ENCODE measurements at places on chromosomes 7 and 10.
A peak's percentile ranks its signal among the peaks of the same experiment; 100 is the strongest.

GRCh38 chr10:132945894-132946255 is 3.5 kb upstream of the CFAP46 start:
- no peak for DNase-seq

- DNase-seq, result no peak
Observed at GRCh38 chr7:424961-425793, 94.5 kb downstream of the PDGFA start.

GRCh38 chr10:44116474-44116873 is 268.4 kb downstream of the CXCL12 start:
- DNase-seq, result no peak

GRCh38 chr10:100501423-100501822 is 18.2 kb downstream of the SEC31B start:
- no peak for DNase-seq

DNA sequence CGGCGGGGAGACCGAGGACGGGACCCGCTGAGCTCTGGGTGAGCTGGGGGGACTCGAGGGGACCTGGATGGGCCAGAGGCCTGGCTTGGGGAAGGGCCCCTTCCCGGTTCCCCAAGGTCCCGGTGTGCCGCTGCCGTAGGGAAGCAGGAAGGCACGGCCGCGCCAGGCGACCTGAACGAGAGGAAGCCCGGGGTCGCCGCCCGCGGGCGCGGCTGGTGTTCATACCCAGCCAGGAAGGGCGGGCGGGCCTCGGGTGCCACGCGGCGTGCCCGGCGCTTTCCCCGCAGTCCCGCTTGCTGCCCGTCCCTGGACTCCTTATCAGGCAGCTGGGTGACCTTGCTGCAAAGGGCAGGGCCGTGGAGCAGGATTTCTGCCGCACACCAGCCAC is 38.0 kb downstream of the ZNF777 start:
- no peak for DNase-seq

GRCh38 chr7:127894588-127894987 is 136.6 kb downstream of the LRRC4 start:
- no peak for DNase-seq

- no peak for DNase-seq
Observed at GRCh38 chr10:27530477-27530876, 26.4 kb downstream of the RAB18 start.

- DNase-seq, result no peak
Observed at GRCh38 chr7:142883145-142883544, 2.4 kb downstream of the TRPV6 start.

- no peak for DNase-seq
Observed at GRCh38 chr10:127911218-127911866, 4.4 kb downstream of the PTPRE start.

- DNase-seq, result no peak
Observed at GRCh38 chr7:124720195-124720594, 45.4 kb downstream of the GPR37 start.

DNA sequence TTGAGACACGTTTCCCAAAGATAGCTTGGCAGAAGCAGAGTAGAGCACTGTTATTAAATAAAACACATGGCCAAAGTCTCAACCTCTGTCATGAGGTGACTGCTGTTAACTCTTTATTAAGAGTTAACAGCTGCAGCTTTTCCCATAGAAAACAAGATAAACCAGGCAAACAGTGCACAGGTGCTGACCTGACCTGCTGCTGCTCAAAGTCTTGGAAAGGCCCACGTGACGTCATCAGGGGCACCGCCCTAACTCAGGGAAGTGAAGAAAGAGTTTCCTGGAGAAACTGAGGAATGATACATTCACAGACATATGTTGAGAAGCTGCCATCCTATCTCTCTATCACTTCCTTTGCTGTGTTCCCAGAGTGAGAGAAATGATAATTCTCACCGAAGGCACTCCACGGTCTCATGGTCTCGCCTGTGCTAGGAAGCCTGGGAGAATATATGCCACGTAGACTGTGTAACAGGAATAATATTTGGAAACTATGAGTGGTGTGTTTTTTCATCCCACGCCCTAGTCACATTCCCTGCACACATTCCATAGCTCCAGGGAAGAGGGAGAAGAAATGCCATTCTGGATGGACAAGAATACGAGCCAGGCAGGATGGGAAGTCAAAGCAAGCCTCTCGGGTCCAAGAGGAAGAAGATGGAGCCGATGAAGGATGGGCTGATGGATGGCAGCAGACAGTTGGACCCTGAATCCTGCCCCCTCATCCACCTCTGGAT is 146.2 kb upstream of the NFE2L3 start:
- DNase-seq, result no peak

DNA sequence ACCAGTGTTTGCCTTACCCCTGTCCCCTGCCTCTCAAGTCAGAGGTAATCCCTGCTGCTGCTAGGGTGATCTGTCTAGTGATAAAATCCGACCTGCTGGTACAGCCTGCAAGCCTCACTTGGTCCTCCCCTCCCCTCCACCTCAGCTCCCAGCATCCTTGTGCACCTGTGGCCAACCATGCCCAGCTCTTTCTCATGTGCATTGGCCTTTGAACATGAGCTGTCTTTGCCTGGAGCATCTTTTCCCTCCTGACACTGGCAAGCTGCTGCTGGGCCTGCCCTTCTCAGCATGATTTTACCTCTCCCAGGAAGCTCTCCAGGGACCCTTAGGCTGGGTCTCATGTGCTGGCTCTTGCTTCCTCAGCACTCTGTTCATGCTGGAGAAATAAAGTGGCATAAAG is 51.3 kb upstream of the CXCL12 start:
- no peak for DNase-seq

DNA sequence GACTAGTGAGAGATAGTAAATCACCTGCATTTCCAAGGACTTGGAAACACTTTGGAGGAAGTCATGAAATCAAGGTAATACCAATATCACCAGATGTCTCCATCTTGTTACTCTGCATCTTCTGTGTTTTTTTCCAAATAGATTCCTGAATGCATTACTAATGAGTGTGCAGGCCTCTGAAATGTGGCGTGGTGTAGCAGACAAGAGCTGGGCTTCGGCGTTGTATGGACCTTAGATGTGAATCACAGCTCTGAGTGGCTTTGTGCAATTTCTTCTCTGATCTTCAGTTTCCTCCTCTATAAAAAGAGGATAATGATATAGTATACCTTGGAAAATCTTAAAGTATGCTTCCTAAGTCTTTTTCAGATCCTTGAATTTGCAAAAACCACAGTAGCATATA is 9.6 kb upstream of the MYPN start:
- peak; percentile 85 for DNase-seq

DNA sequence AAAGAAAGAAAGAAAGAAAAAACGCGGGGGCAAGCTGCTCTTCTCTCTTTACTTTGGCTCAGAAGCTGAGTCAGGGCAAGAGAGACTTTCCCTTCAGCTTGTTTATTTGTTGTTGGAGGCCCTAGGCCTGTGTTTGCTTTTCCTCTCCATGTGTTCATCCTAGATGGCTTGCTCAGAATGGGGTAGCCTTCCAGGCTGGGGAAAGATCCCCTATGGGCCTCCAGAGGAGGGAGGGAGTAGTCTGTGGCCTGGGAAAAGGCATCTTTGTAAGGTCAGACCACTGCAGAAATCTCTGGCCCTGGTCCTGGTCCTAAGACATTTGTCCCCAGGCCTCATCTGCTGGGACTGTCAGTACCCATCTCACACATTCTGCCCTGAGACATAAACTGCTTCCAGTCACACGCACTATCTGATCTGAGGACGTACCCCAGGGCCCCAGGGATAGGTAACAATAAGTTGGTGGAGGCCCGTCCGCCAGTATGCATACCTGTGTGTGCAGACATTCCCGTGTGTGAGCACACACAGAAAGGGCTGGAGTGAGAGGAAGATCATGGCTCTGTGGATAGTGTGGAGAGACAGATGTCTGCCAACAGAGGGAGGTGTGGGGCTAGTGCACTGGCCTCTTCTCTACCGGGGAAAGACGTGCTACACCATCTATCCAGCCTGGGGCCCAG is 4.9 kb upstream of the SCD start:
- peak; percentile 69 for DNase-seq

GRCh38 chr7:108000875-108001763 is 1.8 kb downstream of the LAMB1 start:
- DNase-seq, result peak; percentile 46

DNA sequence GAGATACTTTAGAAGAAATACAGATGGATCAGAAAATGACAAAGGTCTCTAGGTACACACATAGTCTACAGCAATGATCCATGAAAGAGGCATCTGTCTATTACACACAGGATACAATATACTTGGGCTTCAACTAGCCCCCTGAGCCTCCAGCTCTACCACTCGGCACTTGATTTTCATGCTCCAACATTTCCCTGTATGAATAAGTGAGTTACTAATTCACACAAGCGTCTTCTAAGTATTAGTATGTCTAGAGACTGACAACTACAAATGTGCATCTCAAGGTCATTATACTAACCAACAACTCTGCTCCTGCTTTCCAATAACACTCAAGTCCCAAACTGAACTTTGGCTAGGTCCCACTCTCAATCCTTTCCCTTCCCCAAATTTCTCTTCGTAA is 8.3 kb downstream of the FAM204A start:
- no peak for DNase-seq

DNA sequence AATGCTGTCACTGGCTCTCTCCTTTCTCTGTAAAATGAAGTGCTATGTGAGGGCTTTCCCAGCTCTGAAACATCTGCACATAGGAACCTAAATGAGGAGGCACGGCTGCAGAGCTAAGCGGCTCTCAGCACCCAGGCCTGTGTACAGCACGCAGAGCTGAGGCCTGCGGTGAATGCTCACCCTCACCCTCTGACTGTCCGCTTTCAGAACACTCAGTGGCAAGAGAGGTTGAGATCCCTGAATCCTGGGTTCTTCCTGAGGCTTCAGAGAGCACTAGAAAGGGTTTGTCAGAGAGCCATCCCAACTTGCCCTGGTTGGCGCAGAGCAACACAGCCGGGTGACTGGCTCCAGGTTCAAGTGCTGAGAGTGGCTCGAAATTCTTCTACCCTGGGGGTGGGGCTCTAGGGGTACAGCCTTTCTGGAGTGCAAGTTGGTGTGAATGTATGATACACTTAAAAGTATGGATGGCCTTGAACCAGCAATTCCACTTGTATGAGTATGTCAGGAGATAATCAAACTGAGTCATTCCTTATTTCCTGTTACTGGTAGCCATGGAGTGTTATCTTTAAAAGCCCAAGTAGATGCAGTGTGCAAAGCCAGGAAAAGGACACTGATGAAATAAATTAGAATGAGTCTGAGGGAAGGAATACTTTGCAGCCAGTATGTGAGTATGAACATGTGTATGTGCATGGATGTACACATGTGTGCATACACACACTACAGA is 1.7 kb upstream of the CCDC201 start:
- peak; percentile 82 for DNase-seq

- DNase-seq, result no peak
Observed at GRCh38 chr7:13041368-13041988, 354.0 kb downstream of the ARL4A start.

- peak; percentile 52 for DNase-seq
Observed at GRCh38 chr7:111089822-111090426, 1.0 kb upstream of the LRRN3 start.

- DNase-seq, result peak; percentile 76
Observed at GRCh38 chr10:102633287-102633686, 11.0 kb upstream of the TRIM8 start.

DNA sequence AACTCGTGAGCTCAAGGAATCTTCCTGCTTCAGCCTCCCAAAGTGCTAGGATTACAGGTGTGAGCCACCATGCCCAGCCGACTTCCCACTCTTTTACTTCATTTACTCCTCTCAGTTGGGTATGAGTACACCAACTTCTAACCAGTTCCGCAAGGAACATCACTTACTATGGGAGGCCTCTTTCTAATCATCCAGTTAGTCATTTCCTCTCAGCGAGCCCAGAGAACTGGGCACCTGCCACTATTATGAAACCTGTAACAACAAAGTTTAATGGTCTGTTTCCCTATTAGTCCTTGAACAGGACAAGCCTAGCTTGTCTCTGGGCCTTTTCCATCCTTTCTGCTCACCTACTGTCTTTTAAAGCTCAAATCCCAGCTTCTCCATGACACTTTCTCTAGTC is 88.8 kb downstream of the DNMBP start:
- DNase-seq, result no peak

DNA sequence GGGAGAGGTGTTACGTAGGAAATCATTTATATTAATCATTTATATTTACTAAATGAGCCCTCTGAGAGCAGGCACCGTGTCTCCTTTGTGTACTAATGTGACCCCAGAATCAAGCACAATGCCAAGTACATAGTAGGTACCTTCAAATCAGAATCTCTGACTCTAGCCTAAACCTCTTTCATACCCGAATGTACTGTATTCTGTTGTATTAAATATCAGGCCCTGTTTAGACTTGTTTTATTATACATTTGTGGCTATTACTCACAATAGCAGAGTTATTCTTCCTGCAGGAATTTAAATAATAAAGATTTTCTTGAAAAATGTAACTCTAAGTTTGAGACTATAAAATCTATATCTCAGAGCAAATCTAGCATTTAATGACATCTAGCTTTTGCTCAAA is 297.3 kb downstream of the EXOC4 start:
- DNase-seq, result no peak
